Stimulated activated CD4-positive, alpha-beta T cell treated with anti-CD3 and anti-CD28 coated beads, Interleukin-15, amount 100 ng/mL, for 1 hour (primary cell): ENCODE measurements at places on chromosomes 1 and 21.
A peak's percentile ranks its signal among the peaks of the same experiment; 100 is the strongest.

DNA sequence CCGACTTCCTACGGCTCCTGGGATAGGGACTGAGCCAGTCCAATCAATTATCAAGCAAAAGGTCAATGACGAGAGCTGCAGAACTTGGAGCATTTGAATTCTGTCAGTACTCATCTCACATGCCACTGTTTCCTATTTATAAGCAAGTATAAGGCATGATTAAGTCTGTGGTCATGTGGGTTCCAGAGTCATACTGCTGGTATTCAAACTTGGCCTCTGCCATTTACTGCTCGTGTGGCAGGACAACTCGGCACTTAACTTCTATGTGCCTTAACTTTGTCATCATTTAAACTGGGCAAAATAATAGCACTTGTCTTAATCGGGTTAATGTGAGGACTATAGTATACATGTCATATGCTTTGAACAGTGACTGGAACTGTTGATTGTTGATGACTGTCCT lies 44.9 kb upstream of the TNFSF18 start:
- no peak for DNase-seq

DNA sequence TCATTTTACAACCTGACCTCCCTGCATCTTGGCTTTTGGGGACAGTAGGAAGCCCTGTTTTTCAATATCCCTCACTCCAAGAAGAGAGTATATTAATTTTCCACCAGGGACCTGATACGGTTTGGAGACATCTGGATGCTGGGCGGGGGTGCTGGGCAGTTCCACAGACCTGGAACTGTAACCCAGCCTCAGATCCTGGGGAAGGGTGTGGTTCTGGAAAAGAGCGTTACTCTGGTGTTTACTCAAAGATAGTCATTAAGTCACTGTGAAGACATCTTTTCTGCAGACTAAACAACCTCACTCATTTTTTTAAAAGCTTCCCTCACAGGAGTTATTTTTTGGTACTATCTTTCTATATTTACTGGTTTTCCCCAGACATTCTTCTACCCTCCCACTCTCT lies 189.8 kb downstream of the CLIC6 start:
- no peak for DNase-seq

- no peak for DNase-seq
Measured at GRCh38 chr1:55579332-55580001, 364.3 kb upstream of the USP24 start.

DNA sequence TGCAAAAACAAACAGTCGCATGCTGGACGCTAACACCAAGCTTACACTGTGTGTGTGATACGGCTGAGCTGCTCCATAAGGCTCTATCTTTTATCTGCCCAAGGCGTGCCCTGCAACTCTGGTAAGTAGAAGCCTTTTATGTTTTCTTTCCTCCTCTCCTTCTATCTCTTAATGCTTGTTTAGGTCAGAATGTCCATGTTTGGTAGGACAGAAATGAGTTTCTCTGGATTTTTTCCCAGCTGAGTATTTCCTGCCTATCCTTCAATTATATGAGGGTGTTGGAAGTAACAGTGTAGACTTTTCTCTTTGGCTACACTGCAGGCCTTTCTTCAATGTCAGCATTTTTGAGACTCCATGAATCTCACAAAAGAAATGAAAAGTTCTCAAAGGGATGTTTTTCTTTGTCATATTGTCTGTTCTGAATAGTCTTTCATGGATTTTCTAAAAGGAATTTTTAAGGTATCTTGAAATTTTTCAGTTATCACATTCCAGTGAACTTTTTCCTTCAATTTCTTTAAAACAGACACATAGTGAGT lies 124.2 kb downstream of the MACF1 start:
- DNase-seq: no peak

DNA sequence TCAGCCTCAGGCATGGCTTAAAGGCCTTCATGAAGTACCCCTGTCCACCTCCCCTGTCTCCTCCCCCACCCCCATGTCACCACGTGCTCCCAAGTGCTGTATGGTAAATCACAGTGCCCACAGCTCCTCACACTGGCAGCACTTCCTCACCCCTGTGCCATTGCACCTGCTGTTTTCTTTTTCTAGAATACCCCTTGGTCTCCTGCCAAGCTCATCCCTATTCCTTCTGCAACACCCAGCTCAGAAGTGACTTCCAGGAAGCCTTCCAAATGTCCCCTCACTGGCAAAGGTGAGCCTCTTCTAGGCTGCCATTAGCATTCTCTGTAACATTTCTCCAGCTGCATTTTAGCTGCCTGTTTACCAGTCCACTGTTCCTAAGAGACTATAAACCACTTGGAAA lies 9.4 kb downstream of the AKNAD1 start:
- no peak for DNase-seq

DNA sequence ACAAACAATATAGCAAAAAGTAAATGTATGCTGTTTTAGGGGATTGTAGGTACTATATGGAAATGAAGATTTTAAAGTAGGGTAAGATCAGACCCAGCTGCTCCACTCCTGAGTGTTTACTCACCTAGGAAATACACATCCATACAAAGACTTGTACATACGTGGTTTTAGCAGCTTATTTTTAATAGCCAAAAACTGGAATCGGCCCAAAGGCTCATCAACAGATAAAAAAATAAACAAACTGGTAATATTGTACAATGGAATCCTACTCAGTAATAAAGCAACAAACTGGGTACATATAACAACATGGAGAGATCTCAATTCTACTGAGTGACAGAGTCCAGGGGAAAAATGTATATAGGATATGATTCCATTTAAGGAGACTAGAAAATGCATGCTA lies 179.2 kb upstream of the TMEM51 start:
- DNase-seq: no peak

DNA sequence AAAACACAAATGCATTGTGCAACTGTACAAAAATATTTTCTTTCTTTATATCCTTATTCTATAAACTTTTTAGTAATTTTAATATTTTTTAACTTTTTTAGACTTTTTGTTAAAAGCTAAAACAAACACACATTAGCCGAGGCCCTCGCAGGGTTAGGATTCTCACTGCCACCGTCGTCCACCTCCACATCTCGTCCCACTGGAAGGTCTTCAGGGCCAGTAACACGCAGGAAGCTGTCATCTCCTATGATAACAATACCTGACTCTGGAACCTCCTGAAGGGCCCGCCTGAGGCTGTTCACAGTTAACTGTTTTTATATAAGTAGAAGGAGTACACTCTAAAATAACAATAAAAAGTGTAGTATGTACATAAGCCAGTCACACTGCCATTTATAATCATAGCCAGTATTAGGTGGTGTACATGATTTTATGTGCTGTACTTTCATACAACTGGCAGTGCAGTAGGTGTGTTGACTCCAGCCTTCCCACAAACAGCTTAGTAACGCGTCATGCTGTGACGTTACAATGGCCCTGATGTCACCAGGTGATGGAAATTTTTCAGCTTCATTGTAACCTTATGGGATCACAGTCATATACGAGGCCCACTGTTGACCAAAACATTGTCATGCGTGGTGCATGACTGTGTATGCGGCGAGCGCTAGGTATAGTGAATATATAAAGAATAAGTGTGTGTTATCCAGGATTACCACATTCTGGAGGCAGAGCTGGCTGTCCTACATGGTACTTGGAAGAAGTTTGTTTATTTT lies 8.8 kb downstream of the TFF2 start:
- no peak for DNase-seq

- peak; percentile 47 for DNase-seq
Measured at GRCh38 chr1:116769561-116769977, 15.3 kb downstream of the CD2 start.

DNA sequence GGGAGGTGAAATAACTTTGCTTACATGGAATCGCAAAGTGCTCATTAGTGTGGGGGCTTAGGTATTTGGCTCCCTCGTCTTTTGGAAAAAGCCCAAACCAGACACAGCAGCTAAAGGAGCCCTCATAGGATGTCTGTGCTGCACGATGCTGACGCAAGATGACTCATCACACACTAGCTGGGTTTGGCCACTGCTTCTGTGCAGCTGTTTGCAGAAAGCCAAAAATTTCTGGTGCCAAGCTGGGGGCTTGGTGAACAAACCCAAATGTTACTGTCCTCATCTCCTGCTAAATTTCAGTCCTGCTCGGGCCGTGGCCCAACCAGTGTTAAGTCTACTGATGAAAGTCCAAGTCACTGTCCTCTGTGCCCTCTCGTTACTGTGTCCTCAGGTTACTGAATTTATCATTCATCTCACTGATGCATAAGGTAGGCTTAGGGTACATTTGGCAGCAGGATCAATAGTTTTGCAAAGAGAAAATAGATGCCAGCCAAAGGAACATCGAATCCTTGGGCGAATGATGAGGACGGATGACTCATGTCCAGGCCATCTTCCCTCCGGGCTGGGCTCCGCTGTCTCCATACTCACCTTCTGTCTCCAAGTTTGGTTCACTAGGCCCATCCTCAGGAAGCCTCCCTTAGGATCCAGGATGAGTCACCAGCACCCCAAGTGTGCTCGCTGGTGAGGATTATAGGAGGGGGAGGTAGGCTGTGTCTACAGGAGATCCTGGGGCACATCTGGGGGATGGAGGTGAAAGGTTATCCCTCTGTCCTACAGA lies 177.7 kb downstream of the ADSS2 start:
- no peak for DNase-seq

DNA sequence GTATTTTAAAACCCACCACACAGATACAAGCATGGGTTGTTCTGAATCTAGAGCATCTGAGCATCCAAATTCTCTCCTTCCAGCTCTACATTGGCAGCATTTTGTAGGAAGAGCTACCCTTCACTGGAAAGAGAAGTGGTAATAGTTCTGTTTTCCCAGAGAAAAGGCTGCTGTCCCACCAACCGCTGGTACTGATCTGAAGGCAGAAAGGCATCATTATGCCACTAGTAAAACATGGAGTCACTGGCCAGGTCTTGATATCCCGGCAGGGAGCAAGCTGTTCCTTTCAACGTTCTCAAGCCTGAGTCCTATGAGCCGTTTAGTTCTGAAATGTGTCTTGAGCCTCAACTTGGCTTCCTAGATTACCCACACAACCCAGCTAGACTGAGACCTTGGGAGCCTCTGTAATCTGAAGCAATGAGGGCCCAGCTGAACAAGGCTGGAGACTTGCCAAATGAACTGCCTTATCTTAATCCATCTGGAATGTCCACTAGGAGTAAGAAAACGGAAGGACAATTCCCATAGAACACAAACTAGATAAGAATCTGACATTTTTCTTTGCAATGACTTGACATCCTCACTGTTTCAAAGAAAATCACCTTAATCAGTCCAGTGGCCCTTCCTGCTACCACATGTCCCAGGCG lies 116.8 kb downstream of the KCNH1 start:
- no peak for DNase-seq

DNA sequence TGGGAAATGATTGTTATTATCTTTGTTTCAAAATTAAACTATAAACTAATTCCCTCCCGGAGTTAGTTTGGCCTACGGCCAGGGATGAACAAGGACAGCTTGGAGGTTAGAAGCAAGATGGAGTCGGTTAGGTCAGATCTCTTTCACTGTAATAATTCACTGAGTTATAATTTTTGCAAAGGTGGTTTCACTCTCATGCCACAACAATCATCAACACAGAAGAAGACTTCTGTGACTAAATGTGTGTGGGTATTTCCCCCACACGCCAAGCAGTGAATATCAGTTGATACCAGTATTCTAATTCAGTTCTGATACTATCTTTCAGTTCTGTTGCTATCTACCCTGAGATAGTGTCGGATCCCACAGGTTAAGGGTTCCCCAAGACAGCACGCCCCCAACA lies 215.1 kb downstream of the S1PR1 start:
- no peak for DNase-seq

DNA sequence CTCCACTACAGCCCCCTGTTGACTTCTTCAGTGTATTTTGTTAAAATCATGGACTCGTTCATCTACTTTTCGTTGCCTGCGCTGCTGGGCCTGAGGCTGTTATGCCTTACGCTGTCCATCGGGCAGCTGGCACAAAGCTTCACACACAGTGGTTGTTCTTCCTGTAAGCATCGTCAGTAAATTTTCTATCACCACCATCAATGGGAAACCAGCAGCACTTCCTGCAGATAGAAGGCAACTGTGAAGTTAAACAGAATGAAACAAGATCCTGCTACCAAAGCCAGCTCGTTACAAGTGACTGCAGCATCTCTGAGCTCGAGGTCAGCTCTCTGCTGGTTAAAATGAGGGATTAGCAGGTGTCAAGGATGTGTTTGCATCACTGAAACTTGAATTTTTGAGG lies 21.9 kb upstream of the PADI6 start:
- DNase-seq: no peak

GRCh38 chr1:38667626-38668025 lies 191.9 kb downstream of the RRAGC start:
- no peak for DNase-seq

- no peak for DNase-seq
Measured at GRCh38 chr1:15218287-15219279, 28.4 kb upstream of the FHAD1 start.

DNA sequence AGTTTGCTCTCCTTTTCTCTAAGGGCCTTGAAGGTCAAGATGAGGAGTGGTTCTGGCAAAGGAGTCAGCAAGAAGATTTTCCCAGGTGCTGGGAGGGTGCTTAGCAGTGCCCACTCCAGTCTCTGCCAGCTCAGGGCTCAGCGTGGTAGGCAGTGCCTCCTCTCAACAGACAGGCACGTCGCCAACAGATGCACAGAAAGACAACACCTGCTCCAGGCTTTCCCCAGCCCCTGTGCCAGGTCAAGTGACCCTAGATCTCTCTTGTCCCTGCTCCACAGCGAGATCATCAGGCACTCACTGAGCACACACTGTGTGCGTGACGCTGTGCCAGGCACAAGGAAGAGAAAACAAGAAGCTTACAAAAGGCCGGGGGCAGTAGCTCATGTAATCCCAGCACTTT lies 86.0 kb downstream of the CASZ1 start:
- no peak for DNase-seq

- no peak for DNase-seq
Measured at GRCh38 chr1:205528446-205528886, 24.0 kb downstream of the CDK18 start.

DNA sequence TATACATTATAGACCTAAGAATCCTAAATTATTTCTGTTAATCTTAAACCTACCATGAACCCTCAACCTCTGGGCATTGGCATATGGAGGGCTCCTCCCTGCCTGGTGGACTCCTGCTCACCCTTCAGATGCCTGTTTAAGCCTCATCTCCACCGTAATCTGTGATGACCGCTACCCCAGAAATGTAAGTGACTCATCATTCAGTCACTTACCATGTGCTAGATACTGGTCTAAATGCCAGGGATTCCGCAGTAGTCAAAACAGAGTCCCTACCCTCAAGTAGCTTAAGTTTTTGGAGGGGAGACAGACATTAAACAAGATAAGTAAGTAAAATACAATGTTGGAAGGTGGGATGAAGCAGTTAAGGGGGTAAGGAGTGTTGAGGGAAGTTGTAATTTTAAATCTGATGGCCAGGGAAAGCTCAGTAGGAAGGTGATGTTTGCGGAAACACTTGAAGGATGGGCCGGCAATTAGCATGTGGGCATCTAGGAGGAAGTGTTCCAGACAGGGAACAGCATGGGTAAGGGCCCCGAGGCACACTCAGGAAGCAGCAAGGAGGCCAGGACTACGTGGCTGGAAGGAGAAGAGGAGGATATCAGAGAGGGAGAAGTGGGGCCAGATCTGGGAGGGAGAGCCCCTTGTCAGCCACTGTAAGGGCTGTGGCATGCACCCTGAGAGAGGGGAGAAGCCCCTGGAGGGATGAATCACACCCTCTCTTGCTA lies 141.7 kb upstream of the HOOK1 start:
- no peak for DNase-seq

- DNase-seq: no peak
Measured at GRCh38 chr1:113886417-113887401, 672 bp downstream of the BCL2L15 start.
